ENCODE measurements at places on chromosomes 2 and 18. TPM values are rescaled to one million over a fixed set of nuclear protein-coding genes. Genes with fewer than 3 reads are reported as not detected.

GRCh38 chr2:67965246-67965645, 97.6 kb downstream of the C1D start:
- no peak for DNase-seq

CXCR1 gene
- not detected for total RNA-seq

CREB1 gene
- total RNA-seq, result 94.4 TPM

DNA sequence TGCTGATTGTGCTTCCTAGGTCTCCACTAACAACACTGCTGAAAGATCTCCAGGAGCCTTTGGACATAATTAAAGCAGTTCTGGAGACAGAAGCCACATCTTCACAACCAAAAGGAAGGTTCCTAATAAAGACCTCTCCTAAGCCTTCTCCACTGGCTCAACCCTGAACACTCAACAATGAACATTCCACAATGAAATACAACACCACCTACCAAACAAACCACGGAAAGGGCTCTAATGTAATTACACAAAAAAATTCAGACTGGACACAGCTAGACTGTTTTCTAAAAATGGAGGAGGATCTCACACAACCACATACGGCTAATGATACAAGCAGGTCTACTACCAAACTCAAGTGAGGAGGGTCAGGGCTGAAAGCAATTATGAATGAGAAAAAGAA, 43.6 kb downstream of the NOL10 start:
- DNase-seq, result no peak

CD207 gene
- total RNA-seq, result not detected

TOGARAM2 gene
- 0.47 TPM for total RNA-seq

ATOH8 gene
- 0.62 TPM for total RNA-seq

- DNase-seq, result no peak
These were observed 103.1 kb downstream of the MCFD2 start for GRCh38 chr2:46812361-46813019.

- no peak for DNase-seq
These were observed 150.8 kb downstream of the ANKRD44 start for GRCh38 chr2:197159661-197160211.

DNA sequence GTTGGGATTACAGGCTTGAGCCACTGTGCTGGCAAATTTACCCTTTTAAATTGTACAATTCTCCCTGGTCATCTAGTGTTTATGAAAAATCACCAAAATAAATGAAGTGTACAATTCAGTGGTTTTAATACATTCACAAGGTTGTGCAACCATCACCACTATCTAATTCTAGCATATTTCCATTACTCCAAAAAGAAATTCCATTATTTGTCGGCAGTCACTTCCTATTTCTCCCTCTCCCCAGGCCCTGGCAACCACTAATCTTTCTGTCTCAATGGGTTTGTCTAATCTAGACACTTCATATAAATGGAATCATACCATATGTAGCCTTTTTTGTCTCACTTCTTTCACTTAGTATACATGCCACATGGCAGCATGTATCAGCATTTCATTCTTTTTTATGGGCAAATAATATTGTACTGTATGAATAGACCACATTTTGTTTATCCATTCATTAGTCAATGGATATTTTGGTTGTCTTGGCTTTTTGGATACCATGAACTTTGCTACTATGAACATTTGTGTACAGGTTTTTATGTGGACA, 12.6 kb upstream of the POLE4 start:
- no peak for DNase-seq

SAG gene
- not detected for total RNA-seq

STK25 gene
- 275 TPM for total RNA-seq

AKAIN1 gene
- total RNA-seq, result not detected

- no peak for DNase-seq
These were observed 31.3 kb downstream of the ABI2 start for GRCh38 chr2:203359450-203359849.

GRCh38 chr2:21220930-21221329, 97.2 kb downstream of the TDRD15 start:
- no peak for DNase-seq

CRYGC gene
- not detected for total RNA-seq

DNA sequence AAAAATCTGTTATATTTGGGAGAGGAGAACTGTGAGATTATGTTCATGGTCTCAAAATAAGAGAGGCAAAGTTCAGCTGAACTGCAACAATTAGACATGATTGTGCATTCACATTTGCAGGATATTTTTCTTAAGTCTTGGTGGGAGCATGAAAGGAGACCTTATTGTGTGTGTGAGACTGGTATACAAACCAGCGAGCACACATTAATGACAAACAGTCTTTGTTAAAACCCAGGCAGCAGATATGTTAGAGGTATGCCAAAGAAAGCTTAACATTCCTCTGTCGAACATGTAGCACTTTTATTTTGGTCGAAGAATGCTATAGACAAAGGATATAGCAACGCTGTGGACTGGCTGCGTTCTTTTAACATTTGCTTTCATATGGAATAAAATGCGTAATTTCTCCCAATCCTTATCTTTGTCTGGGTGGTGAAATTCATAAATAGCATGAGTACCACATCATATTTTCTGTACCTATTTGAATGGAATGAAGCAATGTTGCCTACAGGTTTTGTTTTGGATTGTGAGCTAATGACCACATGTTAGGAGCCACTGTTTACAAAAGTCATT, 88.4 kb downstream of the ICOS start:
- DNase-seq, result peak; percentile 14

- DNase-seq, result peak; percentile 42
These were observed 3.0 kb downstream of the MEIS1 start for GRCh38 chr2:66437691-66438497.

FARSB gene
- 32.2 TPM for total RNA-seq

DNA sequence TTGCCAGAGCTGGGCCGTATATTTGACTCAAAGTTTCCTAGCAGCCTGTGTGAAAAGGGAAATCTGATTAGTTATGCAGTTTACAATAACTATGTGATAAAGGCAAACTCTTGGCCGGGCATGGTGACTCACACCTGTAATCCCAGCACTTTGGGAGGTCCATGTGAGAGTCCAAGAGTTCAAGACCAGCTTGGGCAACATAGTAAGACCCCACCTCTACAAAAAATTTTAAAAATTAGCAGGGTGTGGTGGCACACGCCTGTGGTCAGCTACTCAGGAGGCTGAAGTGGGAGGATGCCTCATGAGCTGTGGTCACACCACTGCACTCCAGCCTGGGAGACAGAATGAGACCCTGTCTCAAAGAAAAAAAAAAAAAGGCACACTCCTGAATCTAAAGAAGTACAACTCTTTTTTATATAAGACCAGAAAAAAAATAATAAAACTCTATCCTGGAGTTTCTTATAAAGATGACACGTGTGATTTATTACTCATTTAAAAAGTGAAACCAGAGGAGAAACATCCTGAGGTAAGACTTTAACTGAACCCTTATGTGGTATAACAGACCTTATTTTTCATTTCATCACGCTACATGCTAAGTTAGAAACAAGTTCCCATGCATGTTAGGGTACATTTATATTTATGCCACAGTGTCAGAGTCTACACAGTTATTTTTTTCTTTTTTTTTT, 32.6 kb upstream of the KCMF1 start:
- no peak for DNase-seq

- DNase-seq, result no peak
These were observed 77.2 kb downstream of the TLK1 start for GRCh38 chr2:171083451-171083850.

DNA sequence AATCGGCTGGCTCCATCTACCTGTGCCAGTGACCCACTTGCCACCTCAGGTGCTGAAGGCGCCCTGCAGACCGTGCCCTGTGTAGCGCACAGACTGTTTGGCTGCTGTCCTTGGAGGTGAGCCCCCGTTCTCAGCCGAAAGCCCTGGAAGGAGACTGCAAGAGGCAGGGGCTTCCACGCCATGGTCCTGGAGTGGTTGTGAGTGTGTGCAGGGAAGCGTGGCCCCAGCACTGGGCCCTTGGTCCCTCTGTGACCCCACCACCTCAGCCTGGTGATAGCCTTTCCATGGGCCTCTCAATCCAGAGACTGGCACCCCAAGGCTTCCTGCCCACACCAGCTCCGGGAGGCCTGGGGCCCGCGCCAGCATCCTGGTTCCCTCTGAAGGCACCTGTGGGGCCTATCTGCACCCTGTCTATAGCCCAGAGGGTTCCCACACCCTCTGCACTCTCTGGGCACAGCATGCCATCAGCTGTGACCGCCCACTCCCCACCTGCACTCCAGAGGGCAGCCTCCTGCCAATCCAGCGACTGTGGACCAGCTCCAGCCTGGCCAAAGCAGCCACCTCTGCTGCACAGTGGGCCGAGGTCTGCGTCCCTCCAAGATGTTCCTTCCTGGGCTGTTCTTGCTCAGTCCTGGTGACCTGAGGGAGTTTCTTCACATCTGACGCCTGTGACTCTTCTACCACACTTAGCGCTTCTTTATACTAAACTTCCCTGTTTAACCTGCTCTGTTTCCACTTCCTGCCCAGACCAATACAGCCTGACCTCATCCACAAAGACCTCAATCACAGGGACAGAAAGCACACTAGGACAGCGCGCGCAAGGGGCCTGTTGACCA, 109.5 kb downstream of the EIPR1 start:
- DNase-seq, result no peak

ST8SIA5 gene
- total RNA-seq, result 4.8 TPM

- DNase-seq, result no peak
These were observed 25.2 kb downstream of the CAPN13 start for GRCh38 chr2:30781961-30782533.

GRCh38 chr18:43620936-43621335, 343.6 kb upstream of the SYT4 start:
- DNase-seq, result peak; percentile 62

EPB41L3 gene
- total RNA-seq, result 17.0 TPM

- DNase-seq, result no peak
These were observed 160.7 kb downstream of the LDLRAD4 start for GRCh38 chr18:13379062-13379865.

SERPINB10 gene
- not detected for total RNA-seq

DNA sequence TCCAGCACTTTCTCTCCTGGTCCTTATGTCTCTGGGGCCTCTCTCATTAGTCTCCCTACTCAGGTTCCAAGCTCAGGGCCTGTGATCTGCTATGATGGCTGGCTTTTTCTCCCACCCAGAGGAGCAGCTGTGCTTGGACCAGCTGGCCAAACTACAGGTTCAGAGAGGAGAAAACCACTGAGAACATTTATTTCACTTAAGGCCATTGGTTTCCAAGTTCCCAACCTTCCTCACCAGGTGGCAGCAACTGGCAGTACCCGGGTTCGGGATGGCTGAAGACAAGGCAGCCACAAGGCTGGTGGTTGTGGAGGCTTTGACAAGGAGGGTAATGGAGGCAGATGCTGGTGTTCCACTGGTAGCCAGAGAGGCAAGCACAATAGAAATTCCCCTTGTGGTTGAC, 29.9 kb upstream of the SELENOI start:
- peak; percentile 43 for DNase-seq

DNA sequence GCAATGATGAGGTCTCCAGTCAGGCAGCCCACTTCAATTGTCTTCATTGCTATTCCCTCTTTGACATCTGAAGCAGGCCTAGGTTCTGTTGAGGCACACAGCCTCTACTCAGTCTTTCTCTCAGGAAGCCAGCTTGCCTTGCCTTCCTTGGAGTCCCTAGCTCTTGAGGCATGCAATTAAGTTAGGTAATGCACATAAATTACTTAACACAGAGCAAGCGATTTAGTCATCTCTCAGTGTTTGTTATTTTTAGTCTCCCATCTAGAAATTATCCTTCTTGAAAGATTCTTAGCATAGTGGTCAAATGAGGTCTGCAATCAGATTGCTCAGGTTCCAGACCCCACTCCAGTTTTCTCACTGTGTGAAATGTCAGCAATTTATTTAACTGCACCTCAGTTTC, 32.0 kb downstream of the SULT1C4 start:
- no peak for DNase-seq

GRCh38 chr2:216491793-216492596, 6.6 kb upstream of the RPL37A start:
- no peak for DNase-seq

ONECUT2 gene
- 1.7 TPM for total RNA-seq

SERTAD2 gene
- 6.2 TPM for total RNA-seq

CAPN13 gene
- 0.94 TPM for total RNA-seq

- DNase-seq, result no peak
These were observed 119.7 kb downstream of the ACOXL start for GRCh38 chr2:110852051-110852450.

DNA sequence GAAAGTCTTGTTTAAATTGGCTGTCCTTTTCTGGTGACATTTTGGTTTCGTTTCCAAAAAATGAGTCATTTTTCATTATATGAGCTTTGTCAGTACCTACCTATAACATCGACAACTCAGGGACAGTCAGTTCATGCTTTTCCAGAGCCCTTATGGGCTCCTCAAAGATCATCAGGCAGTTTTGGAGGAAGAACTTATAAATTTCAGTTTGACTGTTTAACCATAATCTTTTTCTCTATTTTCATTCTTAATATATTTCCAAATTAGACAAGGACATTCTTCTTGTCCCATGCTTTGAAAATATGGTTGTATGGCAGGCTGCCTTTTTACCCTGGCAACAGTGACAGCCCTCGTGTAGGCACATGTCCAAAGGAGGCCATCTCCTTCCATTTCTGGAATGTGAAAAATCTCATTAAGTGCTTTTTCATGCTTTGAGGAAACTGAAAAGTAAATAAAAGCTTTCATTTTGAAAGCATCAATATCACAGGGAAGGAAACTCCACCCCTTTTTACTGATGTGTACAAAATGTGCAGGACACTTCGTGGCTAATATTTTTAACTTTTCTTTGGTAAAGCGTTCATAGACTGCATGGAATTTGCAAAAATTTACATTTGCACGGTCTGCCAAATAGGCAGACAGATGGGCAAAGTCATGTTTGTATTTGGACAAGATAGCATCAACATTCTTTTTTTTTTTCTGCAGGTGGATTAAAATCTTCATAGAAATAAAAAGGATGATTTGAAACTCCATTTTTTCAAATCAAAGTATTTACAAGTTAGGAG, 7.2 kb upstream of the PROC start:
- no peak for DNase-seq

DNA sequence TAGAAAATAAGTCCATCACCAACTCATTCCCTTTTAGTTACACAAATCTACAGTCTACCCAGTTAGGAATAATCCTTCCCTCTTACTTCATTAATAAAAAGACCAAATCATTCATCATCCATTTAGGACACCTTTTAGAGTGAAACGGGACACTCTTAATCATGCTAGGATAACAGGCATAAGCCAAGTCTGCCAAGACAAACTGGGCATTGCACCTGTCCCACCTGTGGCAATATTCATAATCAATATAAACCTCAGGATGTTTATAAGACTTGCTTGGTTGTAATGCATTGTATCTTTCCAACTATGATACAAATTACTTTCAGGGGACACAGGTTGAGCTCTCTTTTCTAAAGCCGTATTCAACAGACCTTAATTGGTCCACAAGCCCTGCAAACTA, 82.7 kb upstream of the SH3BP4 start:
- DNase-seq, result no peak

GRCh38 chr2:33706410-33706809, 107.3 kb upstream of the FAM98A start:
- no peak for DNase-seq

- no peak for DNase-seq
These were observed 46.0 kb downstream of the SOCS6 start for GRCh38 chr18:70334728-70335329.

GRCh38 chr2:14355102-14355501, 277.4 kb upstream of the LRATD1 start:
- no peak for DNase-seq

ALLC gene
- not detected for total RNA-seq

GRCh38 chr2:18611184-18611583, 21.8 kb upstream of the NT5C1B start:
- DNase-seq, result no peak

- no peak for DNase-seq
These were observed 201.3 kb downstream of the EPHA4 start for GRCh38 chr2:221370857-221371211.
